Neural crest cell (in vitro differentiated cells): ENCODE measurements at places on chromosomes 2 and 18. TPM values are rescaled to one million over a fixed set of nuclear protein-coding genes. Genes with fewer than 3 reads are reported as not detected.

DNA sequence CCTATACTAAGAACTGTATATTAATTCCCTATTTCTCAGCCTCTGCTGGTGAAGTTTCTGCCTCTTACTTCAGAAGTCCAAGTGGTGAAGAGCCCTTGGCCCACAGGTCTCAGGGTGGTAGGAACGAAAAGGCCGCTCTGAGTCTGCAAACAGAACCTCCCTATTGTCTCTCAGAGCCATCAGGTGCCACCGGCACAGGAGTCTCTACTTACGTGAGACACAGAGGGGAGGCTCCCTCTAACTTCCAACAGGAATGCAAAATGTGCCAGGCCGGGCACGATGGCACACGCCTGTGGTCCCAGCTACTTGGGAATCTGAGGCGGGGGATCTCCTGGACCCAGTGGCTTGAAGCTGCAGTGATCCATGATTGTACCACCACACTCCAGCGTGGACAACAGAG is 143.0 kb downstream of the TPO start:
- no peak for DNase-seq
- H3K4me1 ChIP-seq: peaks cover 17% of the 10 kb centered on the region
- H3K27me3 ChIP-seq: no peaks in the 10 kb centered on the region
- no peak overlapping the region for H3K4me3 ChIP-seq
- H3K27ac ChIP-seq: no peak overlapping the region

GRCh38 chr2:44291281-44292248 is 16.3 kb downstream of the SLC3A1 start:
- no peaks in the 10 kb centered on the region for H3K36me3 ChIP-seq
- no peaks in the 10 kb centered on the region for H3K27me3 ChIP-seq
- H3K4me1 ChIP-seq: peaks cover 14% of the 10 kb centered on the region

The FSHR gene
- not detected in 2 replicates for total RNA-seq

- DNase-seq: no peak
- no peak overlapping the region for H3K4me3 ChIP-seq
- no peaks in the 10 kb centered on the region for H3K36me3 ChIP-seq
- no peak overlapping the region for H3K27ac ChIP-seq
Measured at GRCh38 chr18:68803356-68803755, 5.5 kb downstream of the CCDC102B start.

- no peak overlapping the region for H3K27ac ChIP-seq
- no peaks in the 10 kb centered on the region for H3K36me3 ChIP-seq
- no peaks in the 10 kb centered on the region for H3K27me3 ChIP-seq
- H3K4me1 ChIP-seq: no peaks in the 10 kb centered on the region
- no peak overlapping the region for H3K4me3 ChIP-seq
Measured at GRCh38 chr2:221263573-221263972, 308.5 kb downstream of the EPHA4 start.
